HS-5 (cell line): ENCODE measurements at places on chromosomes 6 and 20.

DNA sequence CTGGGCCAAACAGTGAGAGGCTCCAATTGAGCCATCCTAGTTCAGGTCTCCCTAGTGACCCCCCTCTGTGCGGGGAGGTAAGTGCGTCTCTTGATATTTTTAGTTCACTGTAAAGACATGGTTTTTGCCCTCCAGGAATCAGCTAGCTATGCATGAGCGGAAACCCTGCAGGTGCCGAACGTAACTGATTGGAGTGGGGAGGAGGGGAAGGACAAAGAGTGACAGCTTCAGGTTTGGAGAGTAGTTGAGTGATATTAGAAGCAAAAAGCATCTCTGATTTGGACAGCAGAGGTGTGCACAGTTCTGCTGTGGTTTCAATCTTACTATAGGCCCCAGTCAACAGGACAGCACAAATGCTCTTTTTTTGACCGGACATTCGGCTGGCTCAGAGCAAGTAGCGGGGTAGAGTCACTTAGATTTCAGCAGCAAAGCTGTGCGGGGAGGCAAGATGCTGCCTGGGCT is 31.8 kb downstream of the TBC1D7 start:
- DNase-seq = no peak

- DNase-seq = no peak
Measured at GRCh38 chr6:38272222-38272621, 367.5 kb downstream of the BTBD9 start.

DNA sequence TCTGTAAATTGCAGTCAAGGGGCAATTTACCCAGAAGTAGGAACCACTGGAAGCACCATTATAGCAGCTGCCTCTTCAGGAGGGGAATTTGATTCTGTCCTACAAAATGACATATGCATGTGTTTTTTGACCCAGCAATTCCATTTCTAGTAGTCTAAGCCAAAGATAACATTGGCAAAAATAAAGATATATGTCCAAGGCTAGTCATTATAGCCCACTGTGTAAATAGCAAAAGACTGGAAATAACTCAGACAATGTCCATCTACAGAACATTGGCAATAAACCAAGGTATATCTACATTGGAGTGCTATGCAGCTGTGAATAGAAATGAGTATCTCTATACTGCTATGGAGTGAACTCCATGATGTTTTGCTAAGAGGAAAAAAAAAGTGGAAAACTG is 12.5 kb upstream of the PANK2 start:
- no peak for DNase-seq

GRCh38 chr6:154440022-154440421 is 70.5 kb downstream of the CNKSR3 start:
- no peak for DNase-seq

- no peak for DNase-seq
Measured at GRCh38 chr6:52632011-52632410, 38.9 kb upstream of the TMEM14A start.

DNA sequence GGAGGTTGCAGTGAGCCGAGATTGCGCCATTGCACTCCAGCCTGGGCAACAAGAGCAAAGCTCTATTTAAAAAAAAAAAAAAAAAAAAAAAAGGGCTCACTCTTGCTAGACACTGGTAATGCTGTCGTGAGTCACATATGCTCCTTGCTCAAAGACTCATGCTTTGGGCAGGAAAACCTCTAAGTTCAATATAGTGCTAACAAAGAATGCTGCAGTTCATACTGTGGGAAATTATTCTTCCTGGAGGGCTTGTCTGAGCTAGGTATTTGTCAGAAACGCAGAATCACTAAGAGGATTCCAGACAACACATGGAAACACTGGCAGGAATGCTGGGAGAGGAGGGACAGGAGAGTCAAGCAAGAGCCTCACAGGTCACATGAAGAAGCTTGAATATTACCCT is 2.3 kb upstream of the LYRM2 start:
- peak; percentile 24 for DNase-seq

GRCh38 chr6:111846066-111846465 is 27.2 kb downstream of the FYN start:
- no peak for DNase-seq

DNA sequence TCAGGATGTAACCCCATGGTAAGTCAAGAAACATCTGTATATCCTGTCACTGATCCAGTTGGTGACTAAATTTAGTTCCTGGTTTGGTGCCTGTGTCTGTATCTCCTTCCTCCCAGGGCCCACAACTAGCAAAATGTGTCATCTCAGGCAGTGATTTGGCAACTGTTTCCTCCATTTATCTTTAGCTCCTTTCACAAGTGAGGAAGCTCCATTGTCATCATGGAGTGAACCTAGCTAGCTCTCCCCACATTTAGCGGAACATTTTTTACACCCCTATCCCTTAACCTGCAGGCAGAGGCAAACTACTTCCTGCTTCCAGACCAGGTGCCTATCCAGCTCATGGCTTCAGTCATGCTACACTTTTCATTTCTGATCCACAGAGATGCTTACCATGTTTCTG is 99.5 kb downstream of the IPCEF1 start:
- no peak for DNase-seq

DNA sequence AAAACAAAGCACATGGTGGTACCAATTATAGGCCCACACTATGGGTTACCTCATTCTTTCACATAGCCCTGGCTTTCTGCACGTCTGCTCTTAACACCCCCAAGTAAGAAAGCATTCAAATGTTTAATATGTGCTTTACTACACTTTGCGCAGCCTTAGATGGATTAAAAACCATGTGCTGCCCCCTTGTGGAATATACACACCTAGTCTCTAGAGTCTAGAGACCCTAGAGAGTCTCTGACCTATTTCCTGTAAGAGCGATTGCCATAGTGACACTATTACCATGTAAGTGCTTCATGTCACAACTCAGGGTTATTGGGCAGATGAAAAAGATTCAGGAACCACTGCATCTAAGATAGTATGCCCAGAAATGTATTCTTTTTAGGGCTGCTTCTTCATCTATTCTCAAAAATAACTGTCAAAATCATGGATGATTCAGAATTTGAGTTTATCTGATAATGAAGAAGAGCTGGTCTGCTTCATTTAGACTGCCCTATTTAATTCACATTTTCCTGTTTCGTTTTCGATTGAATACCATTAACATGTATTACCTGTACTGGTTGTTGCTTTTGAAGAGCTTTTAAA is 186.3 kb downstream of the ADGB start:
- no peak for DNase-seq

DNA sequence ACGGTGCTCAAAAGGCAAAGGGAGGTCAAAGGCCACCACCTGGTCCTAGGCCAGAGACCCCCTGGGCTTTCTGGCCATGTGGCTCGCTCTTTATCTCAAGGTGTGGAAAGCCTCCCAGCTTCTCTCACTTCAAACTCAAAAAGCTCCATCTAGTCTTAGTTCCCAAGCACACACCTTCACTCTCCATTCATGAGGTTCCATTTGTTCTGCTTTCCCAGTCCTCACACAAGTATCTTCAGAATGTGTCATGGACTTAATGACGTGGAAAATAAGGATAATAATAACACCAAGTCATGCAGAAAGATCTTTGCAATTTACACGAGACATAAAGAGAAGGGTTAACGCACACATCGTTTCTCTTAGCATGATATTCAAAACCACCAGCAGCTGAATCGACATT is 219.3 kb downstream of the GMDS start:
- DNase-seq = no peak

- DNase-seq = peak; percentile 35
Measured at GRCh38 chr20:54657268-54657826, 182.0 kb downstream of the DOK5 start.

GRCh38 chr20:3248167-3248992 is 9.4 kb upstream of the SLC4A11 start:
- DNase-seq = no peak
